ENCODE measurements at places on chromosomes 7 and 10.

- DNase-seq, result no peak
Observed at GRCh38 chr10:100934084-100934659, 21.4 kb downstream of the SLF2 start.

DNA sequence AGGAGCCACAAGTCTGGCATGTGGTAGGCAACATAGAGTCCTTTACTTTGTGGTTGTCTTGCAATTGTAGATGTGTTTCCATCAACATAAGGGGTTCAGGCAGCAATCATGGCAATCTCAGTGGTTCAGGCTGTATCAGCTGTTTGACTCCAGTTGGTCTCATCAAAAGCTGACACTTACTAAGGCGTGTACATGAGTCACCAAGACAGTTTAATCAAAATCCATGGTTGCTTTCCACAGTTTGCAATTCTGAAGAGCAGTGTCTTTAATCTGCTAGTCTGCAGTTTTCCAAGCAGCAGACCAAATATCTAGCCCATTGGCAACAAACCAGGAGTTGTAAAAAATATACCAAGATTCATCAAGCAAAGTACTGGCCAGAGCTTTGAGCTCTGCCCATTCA, 210.2 kb downstream of the MDFIC start:
- no peak for DNase-seq

DNA sequence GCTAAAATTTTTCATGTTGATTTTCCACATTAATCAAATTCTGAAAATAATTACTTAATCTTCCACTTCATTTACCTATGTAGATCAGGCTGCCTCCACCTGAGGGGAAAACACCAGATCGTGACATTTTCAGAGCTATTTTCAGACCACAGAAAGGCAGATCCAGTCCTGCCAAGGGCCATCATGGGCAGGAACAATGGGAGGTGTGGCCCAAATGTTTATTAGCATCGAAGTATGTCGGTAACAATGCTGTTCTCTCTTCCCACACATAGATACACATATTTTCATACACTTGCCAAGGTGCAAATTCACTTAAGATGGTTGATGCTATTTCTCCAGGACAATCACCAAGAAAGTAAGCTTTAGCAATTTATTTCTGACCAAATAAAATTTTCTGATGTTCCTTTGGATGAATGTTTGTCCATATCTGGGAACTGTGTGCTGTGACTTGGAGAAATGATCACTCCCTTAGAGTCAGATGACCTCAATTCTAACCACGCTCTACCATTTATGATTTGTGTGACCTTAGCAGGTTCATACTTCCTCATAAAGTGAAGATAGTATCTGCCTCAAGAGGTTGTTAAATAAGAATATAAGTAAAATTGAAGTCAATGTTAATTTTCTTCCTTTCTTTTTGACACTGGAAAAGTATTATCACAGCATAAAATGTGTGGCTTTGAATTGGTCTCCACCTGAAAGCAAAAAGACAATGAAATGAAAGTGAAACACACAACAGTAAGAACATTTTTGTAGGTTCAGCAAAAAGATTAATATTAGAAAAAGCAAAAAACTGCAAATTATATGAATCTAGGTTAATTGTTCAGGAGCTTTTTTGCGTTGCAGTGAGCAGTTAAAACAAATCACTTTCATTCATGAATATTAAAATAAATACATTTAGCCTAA, 310.4 kb upstream of the PHF14 start:
- DNase-seq, result no peak

DNA sequence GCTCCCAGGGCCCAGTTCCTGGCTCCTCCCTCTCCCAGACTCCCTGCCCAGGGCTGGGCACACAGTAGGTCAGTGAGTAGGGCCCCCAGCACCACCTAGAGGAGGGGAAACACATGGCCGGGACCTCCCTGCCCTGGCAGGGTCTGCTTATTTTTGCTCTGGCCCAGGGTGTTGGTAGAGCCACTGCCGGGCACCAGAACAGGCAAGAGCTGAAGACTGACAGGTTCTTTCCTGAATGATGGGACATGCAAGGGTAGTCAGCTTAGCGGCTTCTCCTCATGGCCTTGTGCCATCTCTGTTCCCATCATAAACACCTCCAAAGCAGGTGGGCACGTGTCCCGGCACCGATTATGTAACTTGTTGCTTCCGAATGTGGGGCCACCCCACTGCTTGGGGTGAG, 86.5 kb downstream of the NEURL1 start:
- DNase-seq, result no peak

- DNase-seq, result no peak
Observed at GRCh38 chr10:78491812-78492211, 458.1 kb downstream of the RPS24 start.

DNA sequence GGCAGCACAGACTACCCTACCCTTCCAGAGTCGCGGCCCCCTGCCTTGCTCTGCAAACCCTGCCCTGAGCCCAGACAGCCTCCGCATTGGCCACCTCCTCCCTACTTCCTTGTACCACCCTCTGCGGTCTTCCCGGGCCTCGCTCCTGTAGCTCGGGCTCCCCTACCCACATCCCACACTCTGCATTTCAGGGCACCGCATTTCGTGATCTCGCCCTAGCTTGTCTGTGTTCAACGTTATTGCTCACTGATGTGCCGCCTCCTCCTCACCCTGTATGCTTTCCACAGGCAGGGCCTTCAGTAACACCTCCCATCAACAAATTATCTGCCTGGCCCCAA, 6.6 kb downstream of the PDIA4 start:
- no peak for DNase-seq

DNA sequence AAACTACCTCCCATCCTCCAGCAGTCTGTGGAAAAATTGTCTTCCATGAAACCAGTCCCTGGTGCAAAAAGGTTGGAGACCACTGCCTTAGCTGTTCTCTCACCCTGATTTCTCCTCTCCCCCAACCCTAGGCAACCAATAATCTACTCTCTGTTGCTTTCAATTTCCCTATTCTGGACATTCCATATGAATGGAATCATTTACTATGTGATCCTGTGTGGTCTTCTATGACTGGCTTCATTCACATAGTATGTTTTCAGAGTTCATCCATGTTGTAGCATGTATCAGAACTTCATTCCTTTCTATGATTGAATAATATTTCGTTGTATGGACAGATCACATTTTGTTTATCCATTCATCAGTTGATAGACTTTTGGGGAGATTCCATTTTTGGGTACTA, 38.3 kb upstream of the DLG5 start:
- no peak for DNase-seq

- DNase-seq, result no peak
Observed at GRCh38 chr10:103734731-103735130, 120.6 kb downstream of the SH3PXD2A start.

DNA sequence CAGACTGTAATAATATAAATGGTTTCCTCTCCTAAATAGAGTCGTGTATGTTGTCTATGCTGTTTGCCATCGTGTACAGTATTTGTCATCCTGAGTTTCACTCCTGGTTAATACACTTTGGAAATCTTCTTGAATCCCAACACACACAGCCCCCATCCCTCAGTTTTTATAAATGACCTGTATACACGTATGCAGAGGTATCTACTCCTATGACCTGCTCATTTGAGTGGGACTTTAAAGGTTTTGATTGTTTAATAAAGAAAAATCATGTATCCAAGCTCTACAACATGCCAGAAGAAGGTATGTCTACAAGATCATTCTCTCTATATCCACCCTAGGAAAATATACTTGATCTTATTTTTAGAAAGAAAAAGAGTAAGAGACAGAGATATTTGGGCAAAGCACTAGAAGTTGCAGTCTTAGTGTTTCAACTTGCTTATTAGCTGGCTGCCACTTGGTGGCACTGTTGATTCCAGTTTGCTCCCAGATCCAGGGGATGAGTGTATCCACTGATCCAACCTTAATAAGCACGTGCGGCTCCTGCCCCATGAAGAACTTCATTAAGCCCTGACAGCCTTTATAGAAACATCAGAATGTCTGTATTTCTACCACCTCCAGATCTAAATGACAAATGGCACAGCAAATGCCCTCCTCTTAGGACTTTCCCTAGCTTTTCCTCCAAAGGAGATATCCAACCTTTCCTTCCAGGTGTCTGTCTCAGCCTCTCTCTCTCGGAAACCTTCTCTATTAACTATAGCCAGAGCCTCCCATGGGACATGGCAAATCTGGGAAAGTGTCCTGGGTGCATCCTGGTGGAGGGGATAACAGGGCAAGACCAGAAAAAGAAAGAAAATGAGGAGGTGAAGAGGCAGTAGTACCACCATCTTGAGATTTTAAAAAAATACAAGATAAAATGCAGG, 181.6 kb upstream of the NEBL start:
- peak; percentile 58 for DNase-seq

- peak; percentile 98 for DNase-seq
Observed at GRCh38 chr10:90306187-90306586, 551.7 kb downstream of the HTR7 start.

DNA sequence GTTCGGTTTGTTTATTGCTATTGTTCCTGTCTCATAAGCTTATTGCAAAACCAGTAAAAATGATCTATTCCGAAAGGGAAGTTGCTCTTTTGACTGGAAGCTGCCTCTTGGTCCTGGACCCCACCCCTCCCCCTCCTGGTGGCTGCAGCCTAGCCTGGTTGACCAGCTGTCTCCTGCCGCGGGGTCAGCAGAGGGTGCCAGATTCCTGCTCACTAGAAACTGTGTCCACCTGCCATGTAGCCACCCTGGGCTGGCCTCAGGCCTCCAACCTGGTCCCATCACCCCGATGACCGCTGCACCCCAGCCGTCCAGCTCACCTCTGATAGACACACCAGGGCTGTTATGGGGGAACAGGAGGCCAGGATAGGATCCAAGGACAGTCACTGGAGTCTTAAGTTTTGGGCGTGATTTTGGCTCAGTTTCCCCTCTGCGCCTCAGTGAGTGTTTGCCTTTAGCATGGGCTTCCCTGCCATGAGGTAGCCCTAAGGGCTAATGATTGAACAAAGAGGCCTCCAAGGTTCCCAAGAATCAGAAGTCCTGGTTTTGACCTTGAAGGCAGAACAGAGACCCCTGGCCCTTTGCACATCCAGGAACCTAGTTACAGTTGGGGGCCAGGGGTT, 32.9 kb upstream of the SLF2 start:
- DNase-seq, result no peak

GRCh38 chr10:69567920-69568319, 5.3 kb downstream of the NEUROG3 start:
- DNase-seq, result peak; percentile 59

GRCh38 chr7:16688249-16688648, 42.3 kb downstream of the BZW2 start:
- no peak for DNase-seq

DNA sequence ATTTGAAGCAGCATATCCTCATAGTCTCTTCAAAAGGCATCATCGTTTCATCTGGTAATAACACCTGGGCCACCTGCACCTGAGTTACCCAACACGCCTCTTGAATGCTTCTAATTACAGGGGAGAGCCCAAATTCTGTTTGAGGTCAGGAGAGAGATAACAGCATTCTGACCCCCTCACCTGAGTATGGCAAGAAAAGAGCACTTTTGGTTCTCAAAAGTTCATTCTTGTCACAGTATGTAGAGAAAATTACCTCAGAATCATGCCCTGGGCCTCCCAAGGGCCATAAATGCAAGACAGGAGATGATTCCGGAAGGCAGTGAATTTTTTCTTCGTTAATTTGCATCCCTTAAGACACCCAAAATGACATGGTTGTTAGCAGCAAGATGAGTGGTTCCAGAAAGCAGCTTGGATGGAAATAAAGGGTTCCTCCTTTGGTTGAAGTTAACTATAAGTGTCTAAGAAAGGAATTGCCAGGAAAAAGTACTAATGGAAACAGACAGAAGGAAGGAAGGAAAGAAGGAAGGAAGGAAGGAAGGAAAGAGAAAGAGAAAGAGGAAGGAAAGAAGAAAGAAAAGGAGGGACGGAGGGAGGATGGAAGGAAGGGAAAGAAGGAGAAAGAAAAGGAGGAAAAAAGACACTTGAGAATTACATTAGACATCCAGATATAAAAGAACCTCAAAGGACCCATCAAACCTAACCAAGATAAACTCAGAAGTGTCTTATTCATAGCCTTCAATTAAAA, 228.4 kb upstream of the RHOBTB1 start:
- DNase-seq, result no peak

DNA sequence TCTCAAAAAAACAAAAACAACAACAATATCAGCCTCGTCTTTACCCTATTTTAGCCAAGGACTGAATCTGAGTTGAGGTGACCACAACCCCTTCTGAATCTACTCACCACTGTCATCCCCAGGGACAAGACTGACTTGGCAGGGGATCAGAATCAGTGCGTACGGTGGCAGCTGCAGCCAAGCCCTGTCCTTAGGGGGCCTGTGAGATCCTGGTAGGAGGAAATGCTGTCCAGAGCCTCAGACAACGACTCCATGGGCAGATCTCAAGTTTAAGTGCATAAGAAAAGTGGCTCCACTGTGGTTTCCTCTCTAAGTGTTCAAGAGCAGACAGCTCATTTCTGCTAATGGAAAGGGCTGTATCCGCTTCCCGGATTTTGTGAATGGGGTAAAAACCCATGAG, 22.4 kb upstream of the CYTH3 start:
- no peak for DNase-seq

DNA sequence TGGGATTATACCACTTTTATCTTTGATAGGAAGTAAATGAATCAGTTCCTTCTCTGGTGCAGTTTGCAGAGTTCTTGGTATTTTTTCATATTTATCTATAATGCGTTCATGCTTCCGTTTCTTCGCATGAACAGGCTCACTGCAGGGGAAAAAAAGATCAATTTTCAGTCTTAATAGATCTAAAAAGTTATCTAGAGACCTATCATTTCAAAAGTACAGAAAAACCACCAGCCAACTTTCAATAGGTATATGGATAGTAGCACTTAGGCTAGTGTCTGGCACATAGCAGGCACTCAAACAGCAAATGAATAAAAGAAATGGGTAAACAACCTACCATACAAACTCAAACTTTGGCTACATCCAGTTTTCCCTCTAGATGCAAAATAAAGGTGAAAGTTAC, 5.5 kb downstream of the NOC3L start:
- no peak for DNase-seq

- no peak for DNase-seq
Observed at GRCh38 chr7:50298811-50299562, 5.5 kb upstream of the IKZF1 start.

- no peak for DNase-seq
Observed at GRCh38 chr7:127894588-127894987, 136.6 kb downstream of the LRRC4 start.

GRCh38 chr10:124522933-124523871, 61.6 kb downstream of the LHPP start:
- no peak for DNase-seq

GRCh38 chr7:98202367-98203195, 8.7 kb upstream of the BHLHA15 start:
- DNase-seq, result no peak

DNA sequence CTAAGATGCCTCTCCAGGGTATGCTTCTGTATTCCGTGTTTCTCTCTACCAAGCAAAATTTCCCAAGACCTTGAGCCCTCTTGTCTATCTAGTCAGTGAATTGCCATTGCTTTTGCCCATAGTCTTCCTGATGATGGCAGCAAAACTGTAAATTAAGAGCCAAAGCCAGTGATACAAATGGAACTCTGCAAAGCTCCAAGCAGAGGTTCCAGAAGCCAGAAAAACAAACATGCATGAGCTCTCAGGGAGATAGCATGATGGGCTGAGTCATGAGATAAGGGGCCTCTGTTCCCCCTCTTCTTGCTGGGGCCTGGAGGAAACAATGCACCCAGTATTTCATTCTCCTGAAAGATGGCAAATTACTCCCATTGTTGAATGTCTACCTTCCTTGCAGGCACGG, 24.7 kb downstream of the LSMEM1 start:
- DNase-seq, result peak; percentile 43

- DNase-seq, result no peak
Observed at GRCh38 chr7:101557421-101557820, 71.7 kb downstream of the MYL10 start.

GRCh38 chr7:6482307-6482706, 34.6 kb upstream of the DAGLB start:
- no peak for DNase-seq
